Activated naive CD8-positive, alpha-beta T cell treated with anti-CD3 and anti-CD28 coated beads, Interleukin-2, amount 50 U/mL, for 16 hours (primary cell): ENCODE measurements at places on chromosomes 6 and 20.

GRCh38 chr6:30819297-30819917, 64.9 kb upstream of the DDR1 start:
- peak; percentile 53 for DNase-seq

DNA sequence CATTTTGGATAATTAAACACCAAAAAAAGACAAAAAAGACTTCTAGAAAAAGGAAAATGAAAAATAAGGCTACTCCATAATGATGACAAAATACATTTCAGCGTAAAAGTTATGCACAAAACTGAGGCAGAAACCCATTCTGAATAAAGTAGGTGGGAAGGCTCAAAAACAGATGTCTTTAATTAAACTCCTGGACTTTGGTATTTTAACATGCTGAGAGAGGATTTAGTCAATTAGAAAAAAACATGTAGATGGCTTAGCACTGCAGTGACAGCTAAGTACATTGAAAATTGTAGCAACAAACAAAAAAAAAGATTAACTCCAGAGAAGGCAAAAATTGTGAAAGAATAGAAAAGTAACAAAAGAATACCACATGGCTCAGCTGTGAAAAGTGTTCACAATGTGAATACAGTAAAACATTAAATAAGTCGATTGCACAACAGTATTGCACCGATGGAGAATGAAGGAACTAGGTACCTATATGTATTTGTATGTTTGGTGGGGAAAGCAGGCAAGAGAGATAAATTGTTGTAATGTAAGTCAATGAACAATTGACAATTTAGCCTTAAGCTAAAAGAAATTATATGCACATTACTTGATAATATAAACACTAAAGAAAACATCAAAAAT, 59.5 kb downstream of the TBC1D32 start:
- DNase-seq, result no peak

- no peak for DNase-seq
Measured at GRCh38 chr6:147802459-147802858, 294.0 kb downstream of the SAMD5 start.

GRCh38 chr6:149754548-149754947, 5.0 kb downstream of the PCMT1 start:
- DNase-seq, result no peak

DNA sequence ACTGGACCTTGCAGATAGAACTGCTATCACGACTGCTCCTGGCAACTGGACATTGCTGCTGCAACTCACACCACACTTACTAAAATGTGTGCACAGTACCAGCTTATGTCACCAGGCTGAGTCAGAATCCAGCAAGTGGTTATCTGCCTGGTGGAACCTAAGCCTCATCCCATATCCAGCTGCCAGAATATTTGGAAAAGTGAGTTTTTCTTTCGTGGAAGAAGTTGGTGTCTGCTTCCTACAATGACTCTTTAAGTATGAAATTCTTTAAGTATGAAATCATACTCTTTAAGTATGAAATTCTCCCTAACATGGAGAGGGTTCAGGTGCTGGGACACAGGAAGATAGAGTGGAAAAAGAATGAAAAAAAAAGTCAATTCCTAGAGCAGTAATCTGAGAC, 16.4 kb upstream of the POLR1H start:
- no peak for DNase-seq

DNA sequence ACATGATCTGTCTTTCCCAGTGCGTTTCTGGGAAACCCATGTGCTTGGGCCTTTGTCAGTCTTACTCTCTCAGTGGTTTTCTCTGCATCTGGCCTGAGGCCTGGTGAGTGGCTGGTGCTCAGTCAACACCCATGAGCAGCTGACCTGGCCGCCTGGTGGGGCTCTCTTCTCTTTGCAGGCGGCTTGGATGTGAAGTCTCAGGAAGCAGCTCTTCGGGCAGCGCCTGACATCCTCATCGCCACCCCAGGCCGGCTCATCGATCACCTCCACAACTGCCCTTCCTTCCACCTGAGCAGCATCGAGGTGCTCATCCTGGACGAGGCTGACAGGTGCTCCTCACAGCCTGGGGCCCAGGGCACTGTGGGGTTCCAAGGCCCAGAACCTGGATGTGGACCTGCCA, 10.8 kb downstream of the DDX27 start:
- DNase-seq, result no peak

GRCh38 chr20:53834062-53834442, 236.3 kb downstream of the BCAS1 start:
- DNase-seq, result no peak

DNA sequence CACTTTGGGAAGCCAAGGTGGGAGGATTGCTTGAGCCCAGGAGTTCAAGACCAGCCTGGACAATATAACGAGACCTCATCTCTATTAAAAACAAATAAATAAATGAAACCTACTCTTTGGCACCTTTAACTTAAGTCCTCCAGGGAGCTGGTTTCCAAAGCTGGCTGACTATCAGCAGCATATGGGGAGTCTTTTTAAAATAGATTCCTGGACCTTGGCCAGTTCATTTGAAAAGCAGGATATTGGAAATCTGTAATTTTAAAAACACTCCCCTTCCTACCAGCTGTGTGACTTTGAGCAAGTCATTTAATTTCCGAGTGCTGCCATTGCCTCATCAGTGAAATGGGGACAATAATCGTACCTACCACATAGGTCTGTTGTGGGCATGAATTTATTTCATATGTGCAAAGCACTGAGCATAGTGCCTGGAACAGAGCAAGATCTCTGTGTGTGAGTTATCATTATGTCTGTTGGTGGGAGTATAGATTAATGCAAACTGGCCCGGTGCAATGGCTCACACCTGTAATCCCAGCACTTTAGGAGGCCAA, 40.9 kb upstream of the PTPN1 start:
- DNase-seq, result no peak

DNA sequence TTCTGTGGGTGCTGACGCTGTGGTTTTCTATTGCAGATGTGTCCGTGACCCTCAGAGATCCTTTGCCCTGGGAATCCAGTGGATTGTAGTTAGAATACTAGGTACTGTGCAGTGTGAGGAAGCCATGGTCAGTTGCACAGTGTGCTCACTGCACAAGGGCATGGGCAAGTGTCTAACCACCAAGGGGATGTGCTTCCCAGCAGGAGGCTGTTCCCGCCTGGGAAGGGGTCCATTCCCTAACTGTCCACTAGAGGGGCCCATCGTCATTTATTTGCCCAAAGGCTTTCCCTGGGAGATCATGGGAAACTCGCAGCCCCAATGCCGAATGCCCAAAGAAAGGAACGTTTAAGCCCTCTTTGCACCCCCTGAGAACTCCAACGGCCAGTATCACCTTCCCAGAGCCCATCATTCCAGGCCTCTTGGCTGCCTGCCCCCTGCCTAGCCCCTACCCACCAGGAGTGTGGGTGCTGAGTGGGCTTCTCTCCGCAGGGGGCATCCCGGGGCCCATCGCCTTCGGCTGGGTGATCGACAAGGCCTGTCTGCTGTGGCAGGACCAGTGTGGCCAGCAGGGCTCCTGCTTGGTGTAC, 26.2 kb downstream of the SLCO4A1 start:
- no peak for DNase-seq

DNA sequence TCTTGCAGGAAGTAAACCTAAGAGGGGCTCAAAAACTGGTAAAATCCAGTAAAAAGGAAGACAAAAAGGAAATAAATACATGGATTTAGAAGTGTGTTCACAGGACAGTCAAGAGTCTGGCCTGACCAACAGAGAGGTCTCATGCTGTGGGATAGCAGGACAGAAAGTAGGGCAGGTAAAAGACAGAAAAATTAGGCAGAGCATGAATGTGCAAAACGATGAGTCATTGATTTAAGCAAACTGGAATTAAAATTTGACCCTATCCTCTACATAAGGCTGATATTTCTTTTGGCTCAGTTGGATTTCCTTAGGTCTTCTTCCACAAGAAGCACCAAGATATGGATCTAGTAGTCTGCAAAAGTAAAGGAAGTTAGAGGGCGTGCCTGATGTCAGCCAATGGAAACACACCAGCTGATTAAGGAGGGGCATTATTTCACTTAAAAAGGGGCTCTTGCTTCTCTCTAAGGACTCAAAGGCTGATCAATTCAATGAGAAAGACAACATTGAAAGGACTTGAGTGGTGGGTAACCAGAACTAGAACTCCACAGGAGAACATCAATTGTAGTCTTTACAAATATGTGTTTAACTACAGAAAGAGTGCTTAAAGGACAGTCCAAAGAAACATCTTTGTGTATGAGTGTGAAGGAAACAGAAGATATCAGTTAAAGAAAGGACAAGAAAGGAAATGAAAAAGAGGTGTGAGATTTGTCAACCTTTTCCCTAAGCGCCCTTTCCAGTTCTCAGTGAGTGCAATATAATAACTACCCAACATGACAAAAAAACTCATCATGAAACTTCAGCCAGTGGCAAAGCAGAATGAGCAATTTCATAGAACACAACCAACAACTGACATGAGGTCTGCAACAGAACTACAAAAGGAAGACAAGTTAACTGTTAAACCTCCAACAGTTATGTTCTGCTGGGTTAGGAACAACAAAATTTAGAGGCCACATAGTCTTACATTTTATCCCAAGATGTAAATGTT, 19.4 kb upstream of the MYB start:
- no peak for DNase-seq

DNA sequence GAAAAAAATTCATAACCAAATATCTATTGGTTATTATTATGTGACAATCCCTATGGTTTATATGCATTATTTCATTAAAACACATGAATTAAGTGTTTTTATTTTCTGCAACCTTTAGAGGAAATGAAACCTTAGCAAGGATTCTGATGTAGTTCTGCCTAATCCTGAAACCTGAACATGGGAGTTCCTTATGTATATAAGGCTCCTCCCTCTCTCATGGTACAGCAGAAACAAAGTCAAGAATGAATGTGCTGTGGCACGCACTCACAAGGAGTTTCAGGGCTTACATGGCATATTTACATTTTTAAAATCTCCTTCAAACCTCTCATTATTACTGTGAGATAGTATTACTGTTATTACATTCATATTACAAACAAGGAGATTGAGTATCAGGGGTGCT, 426.4 kb upstream of the CITED2 start:
- DNase-seq, result no peak

GRCh38 chr6:168050225-168050880, 28.7 kb downstream of the FRMD1 start:
- no peak for DNase-seq

DNA sequence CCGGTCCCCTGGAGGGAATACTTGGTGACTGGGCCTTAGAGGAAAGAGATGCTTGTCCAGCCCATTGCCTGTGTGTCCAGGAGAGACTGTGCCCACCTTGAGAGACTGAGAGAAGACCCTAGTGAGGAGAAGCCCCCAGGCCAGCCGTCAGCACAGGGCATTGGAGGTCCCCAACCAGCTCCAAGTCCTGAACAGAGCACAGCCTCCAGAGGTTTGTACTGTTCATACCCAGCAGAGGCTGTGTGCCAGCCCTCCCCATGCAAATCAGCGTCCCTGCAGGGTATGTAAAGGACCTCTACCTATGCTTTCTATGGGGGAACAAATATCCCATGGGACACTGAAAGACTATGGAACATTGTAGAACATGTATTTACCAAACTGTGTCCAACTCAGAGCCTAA, 8.4 kb downstream of the HLA-E start:
- DNase-seq, result no peak

DNA sequence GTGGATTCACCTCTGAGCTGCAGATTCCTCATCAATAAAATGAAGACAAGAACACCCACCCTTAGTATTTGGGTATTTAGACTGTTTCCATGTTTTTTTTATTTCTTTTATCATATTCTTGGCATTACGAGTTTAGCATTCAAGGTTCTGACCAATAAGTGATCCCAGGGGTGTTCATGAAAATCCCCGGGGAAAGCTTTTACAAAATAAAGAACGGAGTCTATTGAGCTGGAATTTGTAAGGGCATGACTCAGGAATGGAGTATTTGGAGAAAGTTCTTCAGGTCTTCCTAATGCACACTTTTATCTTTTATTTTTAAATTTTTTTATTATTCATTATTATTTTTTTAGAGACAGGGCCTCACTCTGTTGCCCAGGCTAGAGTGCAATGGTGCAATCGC, 19.4 kb upstream of the TOX2 start:
- DNase-seq, result no peak

DNA sequence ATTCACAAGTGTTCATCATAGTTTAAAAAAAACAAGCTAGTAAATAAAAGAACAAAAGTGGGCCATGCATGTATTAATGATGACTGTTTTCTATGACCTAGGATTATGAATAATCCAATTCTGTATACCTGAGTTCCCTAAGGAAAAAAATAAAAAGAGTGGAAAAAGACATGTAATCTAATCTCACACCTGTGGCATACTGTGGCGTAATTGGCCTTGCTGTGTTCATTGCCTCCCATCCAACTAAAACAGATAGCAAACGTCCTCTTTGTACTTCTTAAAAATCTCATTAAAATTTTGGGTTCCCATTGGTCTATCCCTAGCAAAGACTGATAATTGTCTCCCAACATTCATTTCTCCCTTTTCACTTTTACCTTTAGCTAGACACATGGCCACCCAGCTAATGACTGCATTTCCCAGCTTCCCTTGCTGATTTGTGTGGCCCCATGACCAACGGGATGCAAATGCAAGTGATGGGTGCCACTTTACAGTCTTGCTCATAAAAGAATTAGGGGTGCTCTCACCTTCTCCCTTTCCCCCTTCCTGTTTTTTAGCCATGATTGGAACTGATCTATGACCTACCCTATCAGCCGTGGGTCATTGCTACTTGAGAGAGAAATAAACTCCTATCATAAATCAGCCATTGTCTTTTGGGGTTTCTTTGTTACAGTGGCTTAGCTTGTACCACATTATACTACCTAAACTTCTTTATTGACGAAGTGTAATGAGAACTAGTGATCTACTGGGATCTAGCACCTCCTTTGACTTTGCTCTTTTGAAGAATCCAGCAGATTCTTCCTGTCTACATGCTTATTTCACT, 32.0 kb upstream of the TBC1D22B start:
- DNase-seq, result no peak

DNA sequence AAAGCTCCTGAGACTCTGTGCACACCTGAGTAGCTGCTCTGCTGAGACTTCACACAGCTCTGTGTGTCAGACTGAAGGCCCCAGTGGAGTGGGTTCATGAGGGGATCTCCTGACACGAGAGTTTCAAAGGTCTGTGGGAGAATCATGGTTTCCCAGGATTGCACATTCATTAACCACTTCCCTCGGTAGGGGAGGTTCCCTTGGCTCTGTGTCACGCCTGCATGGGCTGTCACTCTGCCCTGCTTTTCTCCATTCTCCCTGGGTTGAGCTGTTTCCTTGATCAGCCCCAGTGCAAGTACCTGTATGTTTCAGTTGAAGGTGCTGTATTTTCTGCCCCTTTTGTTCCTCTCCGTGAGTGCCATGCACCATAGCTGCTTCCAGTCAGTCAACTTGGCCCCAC, 236.9 kb downstream of the EPM2A start:
- DNase-seq, result no peak
